ENCODE measurements at places on chromosomes 11 and 22.

DNA sequence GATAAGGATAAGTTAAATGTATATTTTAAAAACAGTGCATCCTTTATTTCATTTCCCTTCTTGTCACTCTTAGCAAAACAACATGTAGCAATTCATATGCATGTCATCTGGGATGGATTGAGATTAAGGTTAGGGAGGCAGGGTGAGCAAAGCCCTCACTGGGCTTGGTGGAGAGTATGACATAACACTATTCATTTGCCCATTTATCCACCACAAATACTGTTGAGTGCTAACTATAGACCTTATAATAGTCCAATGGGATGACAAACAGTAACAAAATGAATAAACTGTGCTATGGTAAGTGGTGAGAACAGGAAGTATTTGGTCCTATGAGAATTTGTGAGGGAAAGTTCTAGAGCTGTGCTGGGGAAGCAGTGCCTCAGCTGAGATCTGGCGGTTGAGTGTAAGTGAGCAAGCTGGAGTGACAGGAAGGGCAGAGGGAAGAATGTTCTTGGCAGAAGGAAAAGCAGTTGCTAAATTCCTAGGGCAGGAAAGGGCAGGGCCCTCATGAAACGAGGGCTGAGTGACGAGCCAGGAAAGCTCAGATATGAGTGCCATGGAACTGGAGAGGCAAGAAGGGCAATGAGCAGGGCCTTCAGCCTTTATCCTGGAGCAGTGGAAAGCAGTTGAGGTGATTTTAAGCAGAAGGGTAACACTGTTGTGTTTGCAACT lies 6.7 kb downstream of the HSD17B12 start:
- DNase-seq: no peak

DNA sequence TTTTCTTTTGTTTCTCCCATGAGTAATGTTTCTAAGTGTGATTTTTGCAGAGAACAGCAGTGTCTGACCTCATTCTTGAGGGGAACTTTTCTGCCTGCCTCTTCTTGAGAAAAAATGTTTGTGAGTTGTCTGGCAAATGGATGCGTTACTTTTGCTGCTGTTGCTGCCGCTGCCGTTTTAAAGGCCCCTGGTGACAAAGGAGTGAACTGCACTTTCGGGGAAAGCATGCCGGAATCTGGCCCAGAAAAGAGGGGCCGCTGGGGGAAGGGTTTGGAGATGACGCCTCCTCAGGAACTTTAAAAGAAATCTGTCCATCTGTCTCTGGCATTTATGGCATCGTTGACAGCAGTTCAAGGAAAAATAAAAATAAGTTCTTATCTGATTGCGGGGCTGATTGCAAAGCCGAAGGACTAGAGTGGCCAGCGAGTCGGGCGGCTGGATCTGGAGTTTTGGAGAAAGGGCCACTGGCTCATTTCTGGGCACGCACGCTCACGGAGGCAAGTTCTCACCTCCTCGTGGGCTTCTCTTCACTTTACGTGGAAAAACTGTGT lies 16.5 kb downstream of the ZBTB16 start:
- DNase-seq: no peak

DNA sequence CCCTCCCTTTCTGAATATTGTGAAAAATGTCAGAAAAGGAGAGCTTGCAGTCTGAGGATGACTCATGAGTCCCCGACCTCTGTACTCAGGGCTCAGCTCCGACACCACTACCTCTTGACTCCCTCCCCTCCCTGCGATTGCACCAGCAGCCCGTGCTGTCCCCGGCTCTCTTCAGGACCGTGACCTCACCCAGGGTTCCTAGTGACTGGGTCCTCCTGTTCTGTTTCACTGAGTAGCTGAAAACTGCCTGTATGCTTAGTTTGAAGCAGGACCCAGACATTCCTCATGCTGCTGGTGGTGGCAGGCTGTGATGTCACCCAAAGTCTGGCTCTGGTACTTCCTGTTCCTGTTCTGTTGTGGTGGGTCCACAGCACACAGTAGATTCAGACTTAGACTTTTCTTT lies 11.7 kb downstream of the PHRF1 start:
- peak; percentile 62 for DNase-seq

DNA sequence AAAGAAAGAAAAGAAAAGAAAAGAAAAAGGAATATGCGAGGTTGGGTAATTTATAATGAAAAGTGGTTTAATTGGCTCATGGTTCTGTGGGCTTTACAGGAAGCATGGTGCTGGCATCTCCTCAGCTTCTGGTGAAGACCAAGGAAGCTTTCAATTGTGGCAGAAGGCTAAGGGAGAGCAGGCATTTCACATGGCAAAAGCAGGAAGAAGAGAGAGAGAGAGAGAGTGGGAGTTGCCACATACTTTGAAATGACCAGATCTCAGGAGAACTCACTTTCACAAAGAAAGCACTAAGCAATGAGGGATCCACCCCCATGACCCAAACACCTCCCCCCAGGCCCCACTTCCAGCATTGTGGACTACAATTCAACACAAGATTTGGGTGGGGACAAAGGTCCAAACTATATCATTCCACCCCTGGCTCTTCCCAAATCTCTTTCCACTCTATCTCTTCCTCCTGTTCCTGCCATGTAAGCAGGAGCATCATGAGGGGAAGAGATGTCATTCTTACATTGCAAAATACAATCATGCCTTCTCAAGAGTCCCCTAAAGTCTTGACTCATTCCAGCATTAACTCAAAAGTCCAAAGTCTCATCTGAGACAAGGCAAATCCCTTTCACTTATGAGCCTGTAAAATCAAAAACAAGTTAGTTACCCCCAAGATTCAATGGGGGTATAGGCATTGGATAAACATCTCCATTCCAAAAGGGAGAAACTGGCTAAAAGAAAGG lies 38.9 kb downstream of the LINC01488 start:
- DNase-seq: no peak

- DNase-seq: no peak
Measured at GRCh38 chr11:134032501-134033091, 36.3 kb upstream of the JAM3 start.

DNA sequence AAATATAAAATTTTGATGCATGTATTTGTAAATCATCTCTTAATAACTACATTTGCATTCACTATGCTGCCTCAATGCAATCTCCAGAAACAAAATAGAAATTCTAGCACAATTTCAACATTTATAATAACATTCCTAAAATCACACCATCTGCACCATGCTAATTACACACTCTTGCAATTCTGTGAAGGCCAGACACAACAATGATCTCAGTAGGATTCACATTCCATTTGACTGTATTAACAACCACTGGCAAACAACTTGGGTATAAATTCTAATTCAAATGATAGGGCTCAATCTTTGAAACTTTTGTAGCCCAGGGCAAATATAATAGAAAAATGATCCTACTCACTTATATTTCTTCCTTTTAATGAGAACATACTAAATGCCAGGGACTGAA lies 25.9 kb downstream of the RAB6A start:
- no peak for DNase-seq

DNA sequence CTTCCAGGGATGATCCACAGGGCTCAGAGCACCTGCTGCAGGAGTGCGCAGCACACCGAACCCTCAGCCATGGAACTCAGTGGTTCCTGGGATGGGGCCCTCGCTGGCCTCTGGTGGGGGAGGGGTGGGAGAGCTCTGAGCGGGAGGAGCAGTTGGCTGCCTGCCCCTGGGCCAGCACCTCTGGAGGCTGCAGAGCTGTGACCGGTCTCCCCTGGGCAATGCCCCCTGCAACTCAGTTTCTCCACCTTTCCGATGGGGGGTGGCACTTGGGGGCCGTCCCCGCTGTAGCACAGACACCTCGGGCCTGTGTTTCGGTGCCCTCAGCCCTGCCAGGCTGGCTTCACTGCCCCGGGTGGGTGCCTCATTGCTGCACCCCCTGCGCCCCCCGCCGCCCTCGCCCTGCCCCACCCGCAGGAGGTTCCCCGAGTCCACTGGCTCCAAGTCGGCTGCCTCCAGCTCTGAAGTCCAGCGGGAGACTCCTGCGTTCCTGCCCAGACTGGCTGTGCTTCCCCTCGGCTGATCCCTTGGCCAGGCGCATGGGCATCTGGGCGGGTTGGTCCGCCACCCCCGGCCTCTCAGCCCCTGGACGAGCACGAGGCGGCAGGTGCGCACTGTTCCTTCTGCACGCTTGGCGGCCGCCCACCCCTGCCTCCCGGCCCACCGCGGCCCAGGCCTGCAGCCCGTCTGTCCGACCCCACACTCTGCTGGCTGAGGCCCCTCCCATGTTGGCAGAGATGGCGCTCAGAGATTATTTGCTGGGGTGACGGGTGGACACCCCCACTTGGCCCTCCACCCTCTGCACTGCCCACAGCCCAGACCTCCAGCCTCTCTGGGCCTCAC lies 1.8 kb downstream of the MUC6 start:
- no peak for DNase-seq

DNA sequence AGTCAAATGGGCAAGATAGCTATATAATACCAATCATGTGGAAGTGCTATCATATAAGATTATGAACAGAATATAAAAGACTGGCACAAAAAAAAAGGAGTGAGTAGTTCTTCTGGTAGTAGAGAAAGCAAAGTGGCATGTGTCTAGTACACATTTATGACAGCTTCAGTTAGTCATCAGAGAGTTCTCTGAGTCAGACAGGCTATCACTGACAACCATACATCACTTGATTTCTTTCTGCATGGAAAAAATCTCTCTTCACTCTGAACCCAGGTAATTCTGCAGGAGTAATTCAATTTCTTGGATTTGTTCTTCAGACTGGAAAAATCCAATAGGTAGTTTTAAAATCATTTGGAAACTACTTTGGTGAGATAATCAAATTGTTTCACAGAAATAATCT lies 286.8 kb upstream of the ANO3 start:
- DNase-seq: no peak

DNA sequence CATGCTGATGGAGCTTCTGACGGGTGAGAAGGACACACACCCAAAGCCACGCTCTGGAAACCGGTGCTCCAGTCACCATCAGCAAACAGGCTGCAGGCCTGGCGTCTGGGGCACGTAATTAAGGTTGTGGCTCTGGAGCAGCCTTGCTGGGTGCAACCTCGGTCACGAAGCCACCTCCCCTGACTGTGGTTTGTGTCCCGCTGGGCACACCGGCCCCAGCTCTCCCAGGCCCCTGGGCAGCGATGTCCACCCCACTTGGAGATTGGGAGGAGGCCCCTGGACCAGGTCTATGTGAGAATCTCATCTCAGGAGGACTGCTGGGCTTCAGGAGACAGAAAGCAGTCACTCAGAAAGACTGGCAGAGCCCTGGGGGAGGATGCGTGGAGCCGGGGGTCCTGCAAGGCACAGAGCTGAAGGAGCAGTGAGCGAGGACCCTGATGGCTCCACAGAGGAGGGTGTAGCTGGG lies 631.6 kb downstream of the BRD1 start:
- no peak for DNase-seq

- DNase-seq: no peak
Measured at GRCh38 chr11:4763096-4763495, 6.6 kb downstream of the OR51F1 start.

- DNase-seq: no peak
Measured at GRCh38 chr11:135019899-135020298, 607.9 kb upstream of the B3GAT1 start.

GRCh38 chr11:126216526-126217305 lies 5.1 kb downstream of the FAM118B start:
- DNase-seq: no peak

DNA sequence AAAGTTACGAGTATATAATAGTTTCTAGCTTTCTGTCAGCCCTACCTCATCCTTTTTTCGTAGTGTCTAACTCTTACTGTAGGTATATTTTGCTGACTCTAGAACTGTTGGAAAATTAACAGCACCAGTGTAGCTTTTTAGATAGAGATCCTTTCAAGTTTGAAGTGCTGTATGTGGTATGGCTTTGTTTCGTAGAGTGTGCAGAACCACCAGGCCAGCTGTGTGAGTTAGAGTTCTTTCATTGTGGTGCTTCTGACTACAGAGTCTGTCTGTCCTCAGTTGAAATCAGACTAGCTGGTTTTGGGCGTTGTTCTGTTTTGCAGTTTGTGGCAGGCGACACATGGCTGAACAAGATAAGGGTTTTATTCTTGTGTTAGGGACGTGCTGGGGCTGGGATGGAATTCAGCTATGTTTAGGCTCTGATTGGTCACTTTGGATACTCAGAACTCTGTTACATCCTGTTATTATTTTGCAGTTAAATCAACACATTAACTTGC lies 3.2 kb downstream of the ARHGEF12 start:
- DNase-seq: no peak

GRCh38 chr11:5719703-5720495 lies 16.3 kb upstream of the OR56B1 start:
- no peak for DNase-seq

GRCh38 chr11:65416841-65417701 lies 5.5 kb upstream of the NEAT1 start:
- DNase-seq: no peak

DNA sequence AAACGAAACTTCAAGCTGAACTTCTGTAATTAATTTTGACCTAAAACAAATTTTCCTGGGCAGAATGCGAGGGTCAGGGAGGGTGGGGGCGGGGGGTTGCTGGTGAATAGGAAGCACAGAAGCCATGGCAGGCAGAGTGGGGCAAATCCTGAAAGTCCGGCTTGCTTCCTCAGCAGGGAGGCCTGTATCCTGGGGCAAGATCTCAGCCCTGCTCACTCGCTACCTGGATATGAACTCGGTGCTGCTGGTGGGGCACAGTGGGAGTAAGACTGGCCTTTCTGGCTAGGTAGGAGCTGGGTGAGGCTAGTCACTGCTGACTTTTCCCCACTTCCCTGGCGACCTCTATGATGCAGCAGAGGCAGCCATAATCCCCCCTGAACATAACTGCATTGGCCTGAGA lies 168.9 kb upstream of the CHORDC1 start:
- no peak for DNase-seq

DNA sequence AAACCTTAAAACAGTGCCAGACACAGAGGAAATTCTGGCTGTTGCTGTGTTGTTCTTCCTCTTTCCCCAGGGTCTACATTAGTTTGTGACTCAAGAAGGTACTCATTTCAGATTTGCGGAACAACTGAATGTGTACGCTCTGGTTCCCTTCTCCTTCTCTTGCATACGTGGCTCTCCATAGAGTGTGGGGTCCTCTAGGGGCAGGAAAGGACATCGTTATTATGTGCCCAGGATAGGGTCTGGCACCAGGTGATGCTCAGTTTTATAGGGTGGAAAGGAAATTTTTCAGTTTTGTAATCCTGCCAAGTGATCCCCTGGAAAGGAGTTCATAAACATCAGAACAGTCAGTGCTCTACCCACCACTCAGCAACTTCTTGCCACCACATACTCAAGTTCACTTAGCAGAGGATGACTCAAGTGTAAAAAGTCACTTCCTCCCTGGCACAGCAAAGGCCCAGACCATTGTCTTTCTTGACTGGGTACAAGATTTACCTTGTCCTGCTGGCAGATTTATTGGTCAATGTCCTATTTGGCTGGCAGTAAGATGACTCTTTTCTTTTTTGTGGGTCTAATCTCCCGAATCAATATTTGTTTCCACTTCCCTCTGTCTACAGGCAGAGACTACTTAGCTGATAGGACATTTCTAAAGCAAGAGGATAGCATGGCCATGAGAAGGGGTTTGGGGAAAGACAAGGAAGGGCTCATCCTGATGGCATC lies 246.0 kb upstream of the TENM4 start:
- DNase-seq: no peak

- DNase-seq: no peak
Measured at GRCh38 chr22:44926491-44927415, 83.1 kb downstream of the PHF21B start.

DNA sequence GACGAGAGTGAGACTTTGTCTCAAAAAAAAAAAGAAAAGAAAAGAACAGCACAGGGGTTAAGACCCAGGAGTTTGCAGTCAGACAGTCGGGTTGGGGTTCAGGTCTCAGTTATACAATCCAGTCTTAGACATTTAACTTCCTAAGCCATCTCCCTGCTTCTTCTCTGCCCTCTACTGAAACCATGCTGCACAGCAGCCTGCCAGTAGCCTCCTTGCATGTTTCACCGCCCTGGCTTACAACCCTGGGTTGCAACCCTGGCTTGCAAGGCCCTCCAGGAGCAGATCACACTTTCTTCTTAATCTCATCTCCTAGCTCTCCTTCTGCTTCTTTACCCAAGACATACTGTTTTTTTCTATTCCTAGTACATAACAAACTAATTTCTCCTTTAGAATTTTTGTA lies 5.9 kb upstream of the B3GAT3 start:
- no peak for DNase-seq
